ENCODE measurements at places on chromosomes 12 and 14.

DNA sequence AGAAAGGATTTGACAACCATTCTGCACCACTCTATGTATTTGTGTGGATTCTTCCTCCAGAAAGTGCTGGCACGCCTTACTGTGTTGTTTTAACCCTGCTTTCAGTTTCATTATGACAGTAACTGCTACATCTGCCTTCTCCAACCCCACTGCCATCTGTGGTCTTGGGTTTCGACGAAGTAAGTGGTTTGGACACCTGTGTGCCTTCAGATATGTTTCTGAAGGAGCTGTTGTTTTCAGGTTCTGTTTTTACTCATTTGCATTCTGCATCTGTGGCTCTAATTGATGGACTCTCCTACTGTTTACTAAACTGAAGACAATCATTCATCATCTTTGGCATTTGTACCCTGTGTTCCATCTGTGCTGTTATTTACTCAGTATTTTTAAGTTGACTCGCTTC lies 4.1 kb downstream of the TSHR start:
- DNase-seq: peak; percentile 55

DNA sequence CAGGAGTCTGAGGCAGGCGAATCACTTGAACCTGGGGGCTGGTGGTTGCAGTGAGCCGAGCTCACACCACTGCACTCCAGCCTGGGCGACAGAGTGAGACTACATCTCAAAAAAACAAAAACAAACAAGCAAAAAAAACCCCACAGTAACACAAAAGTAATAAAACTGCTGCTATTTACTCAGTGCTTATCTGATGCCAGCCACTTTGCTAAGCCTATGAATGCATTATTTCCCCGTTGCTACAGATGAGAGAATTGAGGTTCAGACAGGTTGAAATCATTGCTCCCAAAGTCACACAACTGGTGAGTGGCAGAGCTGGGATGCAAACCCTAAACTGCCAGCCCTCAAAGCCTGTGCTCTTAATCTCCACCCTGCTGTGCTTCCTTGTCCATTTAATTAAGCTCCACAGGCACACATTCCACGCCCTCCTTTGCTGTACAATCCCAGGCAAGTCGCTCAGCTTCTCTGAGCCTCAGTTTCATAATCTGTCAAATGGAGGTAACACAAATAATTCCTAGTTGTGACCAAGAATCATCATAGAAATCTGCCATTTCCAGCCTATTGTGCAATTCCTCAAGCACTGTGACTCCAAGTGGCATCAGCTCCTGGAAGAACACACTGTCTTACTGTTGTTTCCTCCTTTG lies 5.7 kb upstream of the OAS3 start:
- DNase-seq: no peak

DNA sequence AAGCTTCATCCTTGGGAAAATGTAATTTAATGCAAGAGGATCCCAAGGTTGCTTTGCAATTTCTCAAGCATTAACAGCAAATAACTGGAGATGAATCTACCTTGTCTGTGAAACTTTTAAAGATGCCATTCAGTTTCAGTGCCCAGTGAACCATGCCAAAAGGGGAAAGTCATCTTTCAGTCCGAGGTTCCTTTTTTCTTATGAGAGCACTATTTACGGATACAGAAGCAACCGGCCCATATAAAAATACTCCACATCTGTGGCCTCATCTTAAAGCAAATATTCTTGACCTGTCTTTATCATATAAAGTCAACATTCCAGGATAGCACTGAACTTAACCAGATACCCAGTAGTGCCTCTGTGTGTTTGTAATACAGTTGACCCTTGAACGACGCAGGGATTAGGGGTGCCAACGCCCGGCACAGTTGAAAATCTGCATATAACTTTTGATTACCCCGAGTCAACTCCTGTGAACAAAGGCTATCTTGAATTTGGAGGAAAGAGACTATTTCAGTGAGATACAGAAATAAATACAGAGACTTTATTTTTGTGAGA lies 209.4 kb downstream of the PCNX1 start:
- DNase-seq: peak; percentile 34

- DNase-seq: no peak
Measured at GRCh38 chr14:90781344-90781761, 34.9 kb downstream of the TTC7B start.

DNA sequence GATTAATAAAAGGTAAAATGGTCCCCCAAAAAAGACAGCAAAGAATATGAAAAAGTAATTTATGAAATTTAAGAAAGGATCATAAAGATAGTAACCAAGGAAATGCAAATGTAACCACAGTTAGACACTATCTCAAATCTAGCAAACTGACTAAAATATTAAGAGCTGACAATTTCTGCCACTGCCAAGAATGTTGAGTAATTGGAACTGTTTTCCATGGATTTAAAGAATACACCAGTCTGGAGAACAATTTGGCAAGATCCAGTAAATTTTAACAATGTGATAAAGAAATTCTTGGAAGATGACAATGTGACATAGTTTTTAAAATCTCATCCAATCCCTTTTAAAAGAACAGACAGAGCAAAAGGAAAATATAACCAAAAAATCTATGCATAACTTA lies 798.0 kb upstream of the MGAT4C start:
- no peak for DNase-seq
